ENCODE measurements at places on chromosomes 4 and X. TPM values are rescaled to one million over a fixed set of nuclear protein-coding genes. Genes with fewer than 3 reads are reported as not detected.

- no peaks in the 10 kb centered on the region for H3K36me3 ChIP-seq
- no peak for DNase-seq
- no peaks in the 10 kb centered on the region for H3K27me3 ChIP-seq
- H3K4me1 ChIP-seq = no peaks in the 10 kb centered on the region
These were observed 141.9 kb downstream of the MAB21L2 start for GRCh38 chr4:150723727-150724411.

DNA sequence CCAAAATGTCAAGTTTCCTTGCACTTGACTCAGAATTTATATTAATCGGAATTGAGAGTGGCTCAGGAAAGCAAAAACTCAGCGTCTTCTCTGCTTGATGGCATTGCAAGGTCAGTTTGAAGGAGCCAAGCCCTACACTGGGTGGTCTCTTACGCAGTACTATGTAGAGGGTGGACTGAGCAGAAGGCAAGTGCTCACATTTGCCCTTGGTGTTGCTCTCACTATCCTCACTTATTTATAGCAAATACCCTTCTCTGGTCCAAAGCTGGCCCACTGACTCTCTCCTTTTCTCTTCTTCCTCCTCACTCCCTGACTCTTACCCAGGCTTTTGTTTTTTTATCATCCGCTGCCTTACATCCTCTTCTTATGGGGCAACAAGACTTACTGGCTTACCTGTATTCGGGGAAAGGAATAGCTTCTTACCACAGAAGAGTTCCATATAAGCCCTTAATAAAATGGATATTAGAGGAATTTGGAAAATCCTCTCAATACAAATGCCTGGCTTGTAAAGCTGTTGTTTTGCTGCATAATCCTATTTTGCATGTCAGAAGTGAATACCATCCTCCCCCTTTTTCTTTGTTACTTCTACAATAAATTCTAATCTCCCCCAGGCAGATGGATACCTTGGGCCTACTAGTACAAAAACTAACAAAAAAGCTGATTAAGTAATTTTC, 24.8 kb upstream of the GATB start:
- H3K36me3 ChIP-seq = no peaks in the 10 kb centered on the region
- H3K27me3 ChIP-seq = no peaks in the 10 kb centered on the region
- no peak for DNase-seq
- H3K4me1 ChIP-seq = no peaks in the 10 kb centered on the region
- H3K27ac ChIP-seq = no peak overlapping the region

DNA sequence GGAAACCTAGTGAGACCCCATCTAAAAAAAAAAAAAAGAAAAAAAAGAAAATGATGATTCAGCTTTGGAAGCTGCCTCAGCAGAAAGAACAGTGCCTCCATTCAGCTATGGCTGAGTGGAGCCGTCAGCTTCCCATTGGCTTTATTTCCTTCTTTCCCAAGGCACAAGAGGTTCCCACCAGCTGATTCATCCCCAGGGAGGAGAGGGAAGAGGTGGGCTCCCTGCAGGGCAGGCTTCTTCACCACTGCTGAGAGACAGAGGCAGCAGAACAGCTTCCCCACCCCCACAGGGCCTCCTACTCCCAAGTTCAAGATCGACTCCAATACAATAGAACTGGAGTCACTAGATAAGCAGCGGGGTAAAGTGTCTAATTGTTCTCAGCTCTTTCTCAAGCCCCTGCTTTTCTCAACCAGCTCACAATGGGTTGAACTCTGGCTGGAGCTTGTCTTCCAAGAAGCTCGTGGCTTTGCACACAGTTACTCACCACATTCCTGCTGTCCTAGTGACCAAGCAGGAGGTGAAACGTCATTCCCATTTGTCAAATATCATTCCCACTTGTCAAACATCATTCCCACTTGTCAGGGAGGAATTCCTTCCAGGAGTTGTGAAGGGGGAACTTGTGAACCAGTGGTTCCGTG, 47.8 kb downstream of the FHDC1 start:
- no peaks in the 10 kb centered on the region for H3K27me3 ChIP-seq
- H3K4me3 ChIP-seq = no peak overlapping the region
- no peak overlapping the region for H3K27ac ChIP-seq
- DNase-seq = no peak
- H3K36me3 ChIP-seq = no peaks in the 10 kb centered on the region

GRCh38 chrX:131881194-131881593, 141.9 kb upstream of the STK26 start:
- H3K36me3 ChIP-seq = no peaks in the 10 kb centered on the region
- H3K27me3 ChIP-seq = no peaks in the 10 kb centered on the region
- H3K27ac ChIP-seq = no peak overlapping the region
- H3K4me1 ChIP-seq = no peaks in the 10 kb centered on the region

DNA sequence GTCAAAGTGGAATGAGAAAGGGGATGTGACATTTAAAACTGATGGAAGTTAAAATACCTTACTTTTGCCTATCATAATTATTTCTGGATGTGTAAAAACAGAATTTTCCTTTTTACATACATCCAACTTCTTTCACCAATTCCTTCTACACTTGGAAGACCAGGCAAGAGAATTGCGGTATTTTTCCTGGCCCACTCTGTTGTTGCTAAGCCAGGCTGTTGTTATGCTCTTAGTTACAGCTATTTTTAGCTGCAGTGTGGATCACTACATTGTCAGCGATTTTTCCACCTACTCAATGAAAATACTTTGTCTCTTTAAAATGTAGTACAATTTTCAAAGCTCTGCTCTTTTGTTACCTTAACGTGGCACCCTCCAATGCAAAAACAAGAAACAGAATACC, 43.4 kb downstream of the NKX6-1 start:
- H3K27me3 ChIP-seq = no peaks in the 10 kb centered on the region
- no peaks in the 10 kb centered on the region for H3K4me1 ChIP-seq
- DNase-seq = no peak

DNA sequence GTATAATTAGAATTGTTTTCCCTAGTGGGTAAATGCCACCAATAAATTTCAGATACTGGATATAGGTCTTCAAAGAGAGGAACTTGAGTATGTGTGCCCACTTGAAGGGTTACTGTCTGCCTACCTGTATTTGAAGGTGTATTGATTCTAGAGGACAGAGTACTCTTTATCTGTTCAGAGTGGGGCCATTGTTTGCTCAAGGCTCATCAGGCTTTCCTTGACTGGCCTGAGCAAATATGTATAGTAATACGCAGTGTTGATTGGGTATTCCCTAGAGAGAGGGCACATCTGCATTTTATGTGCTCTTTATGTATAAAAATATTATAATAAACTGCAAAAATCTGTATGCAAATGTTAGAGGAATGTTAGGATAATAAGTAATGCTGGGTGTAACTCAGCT, 23.7 kb downstream of the RP2 start:
- H3K27ac ChIP-seq = no peak overlapping the region
- no peaks in the 10 kb centered on the region for H3K36me3 ChIP-seq
- H3K4me3 ChIP-seq = no peak overlapping the region
- DNase-seq = no peak
- no peaks in the 10 kb centered on the region for H3K4me1 ChIP-seq

DNA sequence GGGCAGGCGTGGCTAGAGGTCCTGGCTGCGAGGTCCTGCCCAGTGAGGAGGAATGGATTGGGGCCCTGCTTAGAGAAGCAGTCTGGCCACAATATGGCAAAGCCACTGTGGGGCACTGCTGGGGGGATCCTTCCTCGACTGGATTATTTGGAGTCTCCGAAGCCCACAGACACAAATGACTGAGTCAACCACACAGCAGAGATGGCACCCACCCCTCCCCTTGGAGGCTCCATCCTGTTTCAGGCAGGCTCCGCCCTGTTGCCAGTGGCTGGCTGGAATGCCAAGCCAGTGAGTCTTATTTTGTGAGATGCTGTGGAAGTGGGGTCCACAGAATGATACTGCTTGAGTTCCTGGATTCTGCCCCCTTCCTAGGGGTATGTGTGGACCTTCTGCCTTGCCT, 363.9 kb downstream of the PPP1R2C start:
- no peaks in the 10 kb centered on the region for H3K4me1 ChIP-seq
- no peaks in the 10 kb centered on the region for H3K36me3 ChIP-seq
- H3K4me3 ChIP-seq = no peak overlapping the region
- no peak overlapping the region for H3K27ac ChIP-seq
- no peak for DNase-seq
- H3K27me3 ChIP-seq = no peaks in the 10 kb centered on the region

Gene AMTN
- total RNA-seq = not detected

Gene STATH
- not detected for total RNA-seq

Gene DCHS2
- 0.04 TPM for total RNA-seq

Measured in right atrium auricular region (tissue), 2 donors.